ENCODE measurements at places on chromosomes 3 and 15.
A peak's percentile ranks its signal among the peaks of the same experiment; 100 is the strongest.

- no peak for DNase-seq
Measured at GRCh38 chr15:81781395-81781794, 264.4 kb downstream of the MEX3B start.

DNA sequence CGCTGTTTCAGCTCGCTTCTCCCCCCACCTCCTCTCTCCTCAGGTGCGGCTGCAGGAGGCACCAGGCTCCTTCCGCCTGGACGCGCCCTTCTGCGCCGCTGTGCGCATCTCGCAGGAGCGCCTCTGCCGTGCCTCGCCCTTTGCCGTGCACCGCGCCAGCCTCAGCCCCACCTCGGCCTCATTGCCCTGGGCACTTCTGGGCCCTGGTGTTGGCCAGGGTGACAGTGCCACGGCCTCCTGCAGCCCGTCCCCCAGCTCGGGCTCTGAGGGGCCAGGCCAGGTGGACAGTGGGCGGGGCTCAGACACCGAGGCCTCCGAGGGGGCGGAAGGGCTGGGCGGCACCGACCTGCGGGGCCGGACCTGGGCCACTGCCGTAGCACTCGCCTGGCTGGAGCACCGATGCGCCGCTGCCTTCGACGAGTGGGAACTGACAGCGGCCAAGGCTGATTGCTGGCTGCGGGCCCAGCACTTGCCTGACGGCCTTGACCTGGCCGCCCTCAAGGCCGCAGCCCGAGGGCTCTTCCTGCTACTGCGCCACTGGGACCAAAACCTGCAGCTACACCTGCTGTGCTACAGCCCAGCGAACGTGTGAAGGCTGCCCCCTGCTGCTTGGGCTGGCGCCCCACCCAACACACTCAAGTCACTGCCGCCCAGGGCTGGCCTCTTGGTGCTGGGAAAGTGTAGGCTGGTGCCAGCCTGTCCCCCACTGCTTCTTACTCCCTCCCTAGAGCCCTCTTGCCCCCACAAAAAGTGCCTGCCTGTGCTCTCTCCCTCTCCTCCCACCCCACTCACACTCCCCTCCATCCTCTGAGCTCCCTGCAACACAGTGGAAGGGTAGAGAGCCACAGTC is 7.1 kb downstream of the ALG3 start:
- no peak for DNase-seq

GRCh38 chr3:34938784-34939183 is 700.5 kb upstream of the ARPP21 start:
- DNase-seq: no peak

DNA sequence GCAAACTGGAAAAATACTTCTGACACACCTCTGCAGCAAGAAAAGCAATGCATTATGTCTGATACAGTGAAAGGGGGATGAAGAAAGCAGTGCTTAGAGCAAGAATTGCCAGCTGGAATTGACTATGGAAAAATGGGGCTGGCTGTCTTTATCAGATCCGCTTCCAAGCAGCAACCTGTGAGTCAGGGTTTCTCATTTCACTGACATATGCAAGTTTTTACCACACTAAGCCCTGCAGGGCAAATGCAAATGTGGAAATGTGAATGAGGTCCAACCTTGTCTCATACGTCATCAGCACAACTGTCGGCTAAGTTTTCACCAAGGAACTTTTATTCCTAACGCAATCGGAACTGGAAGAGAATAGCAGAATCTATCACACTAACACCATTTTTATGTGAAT is 172.5 kb upstream of the GADL1 start:
- peak; percentile 93 for DNase-seq

GRCh38 chr15:95291898-95292472 is 1038.5 kb upstream of the NR2F2 start:
- DNase-seq: peak; percentile 51

DNA sequence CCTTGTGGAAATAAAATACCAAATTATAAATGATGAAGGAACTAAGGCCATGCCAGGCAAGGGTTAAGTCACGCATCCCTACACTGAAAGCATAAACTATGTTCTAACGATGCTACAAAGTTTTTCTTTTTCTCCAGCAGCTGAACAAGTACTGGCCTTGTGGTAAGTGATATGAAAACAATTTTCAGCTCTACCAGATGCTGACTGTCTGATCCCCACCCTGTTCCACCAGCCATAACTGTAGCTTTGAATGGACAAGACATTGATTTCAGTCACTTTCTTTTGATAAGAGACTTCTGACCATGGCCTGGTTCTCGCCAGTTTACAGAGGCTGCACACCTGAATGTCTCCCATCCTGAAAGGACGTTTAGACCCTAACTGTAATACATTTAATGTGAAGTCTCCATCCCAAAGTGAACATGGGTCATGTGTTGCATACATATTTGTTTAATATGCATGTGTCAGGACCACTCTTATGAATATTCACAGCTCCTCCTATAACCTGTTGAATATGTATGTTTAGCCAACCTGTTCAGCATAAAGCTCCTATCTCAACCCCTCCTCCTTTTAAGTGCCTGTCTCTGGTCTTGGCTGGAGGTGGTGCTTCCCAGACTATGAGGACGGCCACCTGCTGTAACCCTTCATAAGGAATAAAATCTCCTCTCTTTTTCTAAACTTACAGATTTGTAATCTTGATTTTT is 33.4 kb downstream of the MASP1 start:
- no peak for DNase-seq

DNA sequence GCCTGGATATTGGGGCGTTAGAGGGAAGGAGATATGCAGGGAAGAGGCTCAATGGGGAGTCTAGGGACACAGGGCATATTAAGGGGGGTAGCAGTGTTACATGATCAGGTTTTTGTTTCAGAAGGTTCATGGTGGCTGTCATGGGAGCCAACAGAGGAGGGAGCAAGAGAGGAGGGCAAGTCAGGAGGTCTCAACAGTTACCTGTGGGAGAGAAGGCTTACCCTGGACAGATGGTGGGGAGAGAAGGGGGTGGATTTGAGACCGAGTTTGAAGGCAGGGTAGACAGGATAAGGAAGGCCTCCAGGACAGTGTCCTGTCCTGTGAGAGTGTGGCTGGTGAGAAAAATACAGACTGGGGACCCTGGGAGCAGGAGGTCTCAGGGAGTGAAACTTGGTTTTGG is 3.8 kb upstream of the WNT7A start:
- DNase-seq: no peak

DNA sequence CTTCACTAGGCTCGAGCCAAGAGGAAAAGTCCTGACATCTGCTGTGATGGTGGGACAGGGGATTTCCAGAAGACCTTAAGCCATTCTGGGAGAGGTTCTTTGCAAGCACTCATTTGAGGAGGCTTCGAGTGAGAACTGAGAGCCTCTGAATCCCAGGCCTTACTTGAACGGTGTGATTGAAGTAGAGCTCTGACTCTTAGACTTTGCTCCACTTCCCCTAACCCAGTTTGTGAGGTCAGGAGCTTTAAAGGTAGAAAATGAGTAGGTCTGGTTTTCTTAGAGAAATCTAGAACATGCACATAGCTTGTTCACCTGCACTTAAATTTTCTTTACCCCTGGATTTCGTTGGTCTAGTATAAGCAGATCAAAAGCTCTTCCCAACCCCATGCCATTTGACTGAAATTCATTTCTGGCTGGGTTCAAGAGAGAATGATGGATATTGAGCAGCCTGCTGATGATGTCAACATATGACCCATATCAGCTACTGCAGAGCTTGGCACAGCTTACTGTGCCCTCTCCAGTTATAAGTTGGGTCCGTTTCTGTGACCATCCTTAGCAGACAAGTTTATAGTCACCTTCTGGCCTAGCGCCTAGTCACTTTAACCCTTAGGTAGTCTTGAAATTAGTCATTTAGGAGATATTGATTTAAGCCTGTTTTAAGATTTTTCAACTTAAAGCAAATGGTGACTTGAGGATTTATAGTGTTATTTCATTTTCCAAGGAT is 229.2 kb upstream of the CHRM5 start:
- no peak for DNase-seq

GRCh38 chr3:195352895-195353488 is 82.0 kb upstream of the XXYLT1 start:
- peak; percentile 96 for DNase-seq

DNA sequence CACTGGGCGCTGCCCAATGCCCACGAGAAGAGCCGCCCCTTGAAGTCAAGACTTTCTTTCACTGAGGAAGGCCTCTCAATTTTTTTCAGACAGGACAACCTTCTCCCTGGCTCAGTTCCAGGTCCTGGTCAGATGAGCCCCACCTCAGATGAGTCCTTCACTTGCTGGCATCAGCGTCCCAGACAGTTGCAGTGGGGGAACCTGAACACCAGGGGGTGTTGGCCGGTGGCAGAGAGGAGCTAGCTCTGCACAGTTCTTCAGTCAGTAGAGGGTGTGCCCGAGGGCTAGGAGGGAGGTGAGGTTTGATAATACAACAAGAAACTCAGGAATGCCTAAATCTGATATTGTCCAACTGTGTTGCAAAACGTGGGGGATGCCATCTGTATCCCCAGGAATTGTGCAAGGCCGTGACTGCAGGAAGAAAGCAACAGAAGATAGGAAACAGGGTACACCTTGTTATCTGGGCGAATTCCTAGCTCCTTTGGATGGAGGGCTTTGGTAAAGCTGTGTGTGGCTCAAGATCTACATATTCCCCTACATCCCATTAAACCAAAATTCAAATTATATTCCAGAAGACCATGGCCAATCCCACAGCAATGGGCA is 34.3 kb downstream of the CCR3 start:
- no peak for DNase-seq

DNA sequence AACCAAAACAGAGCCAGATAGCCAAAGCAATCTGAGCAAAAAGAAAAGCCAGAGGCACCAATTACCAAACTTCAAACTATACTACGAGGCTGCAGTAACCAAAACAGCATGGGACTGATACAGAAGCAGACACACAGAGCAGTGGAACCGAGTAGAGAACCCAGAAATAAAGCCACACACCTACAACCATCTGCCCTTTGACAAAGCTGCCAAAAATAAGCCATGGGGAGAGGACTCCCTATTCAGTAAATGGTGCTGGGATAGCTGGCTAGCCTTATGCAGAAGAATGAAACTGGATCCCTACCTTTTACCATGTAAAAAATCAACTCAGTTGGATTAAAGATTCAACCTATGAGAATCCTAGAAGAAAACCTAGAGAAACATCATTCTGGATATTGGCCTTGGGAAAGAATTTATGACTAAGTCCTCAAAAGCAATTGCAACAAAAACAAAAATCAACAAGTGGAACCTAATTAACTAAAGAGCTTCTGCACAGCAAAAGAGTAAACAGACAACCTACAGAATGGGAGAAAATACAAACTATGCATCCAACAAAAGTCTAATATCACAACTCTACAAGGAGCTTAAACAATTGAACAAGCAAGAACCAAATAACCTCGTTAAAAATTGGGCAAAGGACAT is 95.1 kb downstream of the APBA2 start:
- DNase-seq: no peak

- peak; percentile 44 for DNase-seq
Measured at GRCh38 chr15:53611145-53611920, 148.1 kb downstream of the WDR72 start.

- DNase-seq: no peak
Measured at GRCh38 chr15:80309769-80310384, 57.9 kb upstream of the CTXND1 start.

GRCh38 chr3:178645503-178645902 is 109.3 kb downstream of the KCNMB2 start:
- DNase-seq: no peak

DNA sequence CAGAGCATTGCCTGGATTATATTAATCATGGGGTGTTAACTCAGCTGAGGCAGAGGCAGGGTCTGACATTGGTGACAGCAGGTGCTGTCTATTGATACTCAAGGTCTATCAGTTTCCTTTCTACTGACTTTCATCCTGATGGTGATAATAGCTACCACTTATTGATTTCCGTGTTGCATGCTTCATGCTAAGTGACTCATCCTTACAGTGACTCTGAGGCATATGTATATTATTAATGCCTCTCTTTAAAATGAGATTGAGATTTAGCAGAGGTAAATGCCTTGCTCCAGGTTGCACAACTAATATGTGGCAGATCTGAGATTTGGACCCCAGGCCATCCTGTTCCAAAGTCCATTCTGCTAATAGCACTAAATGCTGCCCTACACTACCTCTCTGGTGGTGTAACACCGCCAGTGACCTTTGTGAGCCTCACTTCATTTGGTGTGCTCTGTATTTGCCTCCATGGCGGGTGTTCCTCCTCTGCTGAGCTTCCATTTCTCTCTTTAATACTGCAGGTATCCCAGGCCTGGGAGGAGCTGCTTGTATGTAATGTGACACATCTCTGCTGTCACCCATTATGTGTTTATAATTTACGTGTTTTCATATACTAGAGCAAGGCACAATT is 50.4 kb downstream of the GPR171 start:
- no peak for DNase-seq

DNA sequence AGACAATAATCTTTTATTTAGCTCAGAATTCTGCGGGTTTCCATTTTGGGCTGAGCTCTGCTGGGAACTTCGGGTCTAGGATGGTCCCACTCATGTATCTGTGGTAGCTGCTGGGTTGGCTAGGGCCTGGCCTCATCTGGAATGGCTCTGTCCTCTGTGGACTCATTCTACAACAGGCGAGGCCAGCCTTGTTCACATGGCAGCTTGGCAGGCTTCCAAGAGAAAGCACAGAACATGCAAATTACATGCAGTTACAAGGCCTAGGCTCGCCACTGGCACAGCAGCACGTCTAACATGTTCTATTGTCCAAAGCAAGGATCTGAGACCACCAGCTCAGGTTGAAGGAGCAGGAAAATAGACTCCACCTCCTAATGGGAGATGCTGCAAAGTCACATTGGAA is 431.4 kb downstream of the PDCD6IP start:
- DNase-seq: no peak

GRCh38 chr15:101583284-101583683 is 68.9 kb downstream of the TM2D3 start:
- DNase-seq: no peak

- peak; percentile 2 for DNase-seq
Measured at GRCh38 chr15:65731926-65732325, 60.2 kb downstream of the DENND4A start.

GRCh38 chr3:194640829-194641228 is 7.6 kb upstream of the TMEM44 start:
- peak; percentile 27 for DNase-seq

DNA sequence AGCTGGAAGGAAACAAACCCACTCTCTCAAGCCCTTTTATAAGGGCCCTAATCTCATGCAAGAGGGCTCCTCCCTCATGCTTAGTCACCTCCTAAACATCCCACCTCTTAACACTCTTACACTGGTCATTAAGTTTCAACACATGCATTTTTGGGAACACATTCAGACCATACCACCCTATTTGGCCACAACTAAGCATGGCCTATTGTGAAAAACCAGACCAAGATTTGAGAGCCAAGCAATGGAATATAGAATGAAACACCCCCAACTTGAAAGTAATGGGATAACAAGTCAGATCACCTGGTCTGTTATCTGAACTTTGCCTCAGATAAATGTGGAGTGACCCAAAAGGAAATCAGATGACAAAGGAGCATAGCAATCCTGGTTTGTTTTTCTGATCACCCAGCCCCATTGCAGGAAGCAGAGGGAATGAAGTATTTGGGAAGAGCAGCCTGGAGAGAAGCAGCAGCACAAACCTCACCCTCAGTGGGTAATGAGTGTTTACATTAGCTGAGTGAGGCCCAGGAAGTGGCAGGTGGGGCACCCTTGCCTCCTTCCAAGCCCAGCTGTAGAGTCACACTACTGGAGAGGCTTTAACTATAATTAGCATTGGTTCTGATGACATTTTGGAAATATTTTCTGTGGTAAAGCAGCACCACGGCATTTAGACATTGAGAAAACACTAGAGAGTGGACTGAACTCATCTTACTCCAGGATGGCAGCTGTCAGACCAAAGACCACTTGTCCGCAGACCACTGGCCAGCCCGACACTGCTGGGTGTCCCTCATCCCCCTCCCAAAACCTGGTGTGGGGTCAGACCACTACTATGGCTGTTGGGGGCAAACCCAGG is 48.8 kb upstream of the PRTG start:
- DNase-seq: peak; percentile 70
